ENCODE measurements at places on chromosomes 1 and 21. TPM values are rescaled to one million over a fixed set of nuclear protein-coding genes. Genes with fewer than 3 reads are reported as not detected.
A peak's percentile ranks its signal among the peaks of the same experiment; 100 is the strongest.

HHAT gene
- 6.0 TPM for total RNA-seq

- peaks cover 21% of the 10 kb centered on the region for H3K36me3 ChIP-seq
- no peaks in the 10 kb centered on the region for H3K27me3 ChIP-seq
- no peak for DNase-seq
- peaks cover 27% of the 10 kb centered on the region for H3K4me1 ChIP-seq
- H3K4me3 ChIP-seq = no peak overlapping the region
These were observed 9.5 kb downstream of the DENND2D start for GRCh38 chr1:111190931-111191451.

DNA sequence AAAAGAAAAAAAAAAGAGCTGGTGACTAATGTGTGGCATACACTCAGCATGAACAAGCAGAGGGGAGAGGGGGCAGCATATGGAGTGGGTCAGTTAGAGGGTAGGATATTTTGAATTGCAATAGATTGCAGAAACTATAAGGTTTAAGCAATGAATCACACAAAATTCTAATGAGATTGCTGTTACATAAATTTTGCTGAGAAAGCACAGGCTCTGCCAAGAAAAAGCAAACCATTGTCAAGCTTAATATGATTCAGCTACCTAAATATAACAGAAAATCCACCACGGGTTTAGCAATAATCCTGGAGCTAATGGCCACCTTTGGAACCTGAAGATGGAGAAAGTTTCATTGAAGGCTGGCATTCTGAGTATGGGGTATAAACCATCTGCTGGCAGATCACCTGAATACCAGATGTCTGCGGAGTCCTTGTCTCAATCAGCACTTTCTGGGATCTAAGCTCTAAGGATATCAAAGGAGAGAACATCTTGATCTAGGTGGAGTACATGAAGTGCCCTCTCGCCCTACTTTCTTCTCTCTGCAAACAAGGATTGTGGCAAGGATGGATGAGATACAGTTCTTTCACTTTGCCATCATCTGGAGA, 30.3 kb upstream of the ANGPTL7 start:
- H3K4me3 ChIP-seq = no peak overlapping the region
- H3K27me3 ChIP-seq = no peaks in the 10 kb centered on the region
- peaks cover 28% of the 10 kb centered on the region for H3K4me1 ChIP-seq
- H3K27ac ChIP-seq = peak overlapping the region; percentile 92

VPS13D gene
- total RNA-seq = 41.1 TPM

SAMD13 gene
- 0.81 TPM for total RNA-seq

GRCh38 chr1:167587872-167588271, 34.3 kb upstream of the CREG1 start:
- no peak for DNase-seq
- H3K36me3 ChIP-seq = no peaks in the 10 kb centered on the region
- no peak overlapping the region for H3K27ac ChIP-seq
- no peaks in the 10 kb centered on the region for H3K4me1 ChIP-seq
- H3K27me3 ChIP-seq = peaks cover 14% of the 10 kb centered on the region

DNA sequence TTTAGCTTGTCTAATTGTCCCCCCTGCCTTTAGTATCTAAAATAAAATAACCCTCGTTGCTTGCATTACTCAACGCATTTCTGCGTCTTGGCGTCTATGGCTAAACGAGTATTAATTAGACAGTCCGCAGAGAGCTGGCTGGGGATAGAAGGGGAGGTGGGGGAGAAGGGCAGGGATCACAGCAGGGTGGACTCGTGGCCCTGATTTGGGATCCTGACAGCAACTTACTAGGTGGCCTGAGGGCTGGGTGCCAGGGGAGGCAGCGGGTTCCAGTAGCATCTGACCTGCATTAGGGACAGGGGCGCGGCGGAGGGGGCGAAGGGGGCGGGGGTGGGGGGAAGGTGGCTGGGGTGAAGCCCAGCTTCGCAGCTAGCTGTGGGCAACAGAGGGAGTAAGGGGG, 1.1 kb upstream of the BACE2 start:
- peak overlapping the region; percentile 70 for H3K4me3 ChIP-seq
- peak overlapping the region; percentile 31 for H3K27ac ChIP-seq
- H3K36me3 ChIP-seq = peaks cover under 1% of the 10 kb centered on the region
- peaks cover 13% of the 10 kb centered on the region for H3K4me1 ChIP-seq
- no peak for DNase-seq

DNA sequence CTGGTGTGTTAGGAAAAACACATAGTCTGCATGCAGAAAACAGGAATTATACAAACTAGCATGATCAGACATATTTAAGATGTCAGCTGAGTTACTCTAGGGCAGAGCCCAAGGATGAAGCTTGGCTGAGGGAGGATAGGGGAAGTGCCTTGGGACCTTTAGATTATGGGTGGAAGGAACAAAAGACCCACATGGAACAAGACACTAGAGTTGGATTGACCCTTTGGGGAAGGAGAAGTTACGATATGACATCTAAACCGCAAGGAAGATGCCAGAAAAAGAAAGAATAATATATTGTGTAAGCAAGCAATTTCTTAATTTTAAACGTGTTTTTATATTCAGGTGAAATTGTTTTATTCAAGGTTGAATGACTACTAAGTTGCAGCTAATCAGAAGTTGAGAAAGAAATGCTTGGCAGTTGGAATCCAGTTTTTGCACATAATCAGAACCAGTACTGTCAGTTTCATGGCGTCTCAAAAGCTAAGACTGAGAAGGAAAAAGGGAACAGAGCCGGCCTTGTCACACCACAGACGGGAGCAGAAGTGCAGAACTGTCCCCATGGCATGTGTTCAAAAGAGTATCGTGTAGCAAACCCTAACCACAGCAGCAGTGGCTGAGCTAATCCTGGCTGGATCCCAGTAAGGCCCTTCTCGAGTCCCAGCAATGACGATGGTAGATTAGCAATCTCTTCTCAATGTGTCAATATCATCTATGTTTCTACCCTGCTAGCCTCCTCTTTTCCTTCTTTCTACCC, 31.2 kb upstream of the IFNAR2 start:
- peaks cover 21% of the 10 kb centered on the region for H3K27me3 ChIP-seq
- DNase-seq = peak; percentile 11
- peaks cover 14% of the 10 kb centered on the region for H3K4me1 ChIP-seq
- H3K36me3 ChIP-seq = no peaks in the 10 kb centered on the region

NBPF19 gene
- 22.1 TPM for total RNA-seq

DNA sequence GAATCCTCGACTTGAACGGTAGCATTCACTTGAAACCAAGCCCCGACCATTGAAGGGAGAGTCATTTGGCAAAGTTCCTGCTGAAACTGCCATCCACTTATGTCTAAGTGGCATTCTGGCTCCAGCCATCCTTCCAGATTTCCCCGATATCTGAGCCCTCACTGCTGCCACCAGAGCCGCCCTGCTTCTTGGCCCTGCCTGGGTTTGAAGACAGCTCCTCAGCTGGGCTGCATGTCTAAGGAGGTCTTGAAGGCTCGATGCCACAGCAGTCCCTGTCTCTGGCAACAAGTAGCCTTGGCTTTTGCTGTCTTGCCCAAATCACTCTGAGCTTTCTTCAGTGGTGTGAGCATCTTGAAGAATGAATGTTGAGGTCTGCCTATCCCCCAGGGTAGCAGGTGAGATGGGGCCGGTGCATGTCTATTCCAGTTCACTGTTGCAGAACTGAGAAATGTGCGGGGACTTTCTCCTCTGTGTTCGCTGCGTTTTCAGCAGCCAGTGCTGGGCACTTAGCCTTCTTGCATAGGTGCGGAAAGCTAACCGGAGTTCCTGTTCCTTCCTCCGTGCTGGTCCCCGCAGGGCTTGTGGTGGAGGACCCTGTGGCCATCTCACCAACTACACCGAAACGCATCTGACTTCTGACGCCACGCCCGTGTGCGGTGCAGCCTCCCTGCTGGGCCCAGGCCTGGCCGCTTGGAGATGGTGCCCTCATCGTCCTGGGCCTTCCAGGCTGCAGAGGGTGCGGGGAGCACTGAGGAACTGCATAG, 29.2 kb downstream of the MAN1C1 start:
- H3K36me3 ChIP-seq = peaks cover 19% of the 10 kb centered on the region
- peaks cover 27% of the 10 kb centered on the region for H3K4me1 ChIP-seq
- peak; percentile 77 for DNase-seq
- no peak overlapping the region for H3K4me3 ChIP-seq
- no peak overlapping the region for H3K27ac ChIP-seq
- peaks cover 10% of the 10 kb centered on the region for H3K27me3 ChIP-seq

DNA sequence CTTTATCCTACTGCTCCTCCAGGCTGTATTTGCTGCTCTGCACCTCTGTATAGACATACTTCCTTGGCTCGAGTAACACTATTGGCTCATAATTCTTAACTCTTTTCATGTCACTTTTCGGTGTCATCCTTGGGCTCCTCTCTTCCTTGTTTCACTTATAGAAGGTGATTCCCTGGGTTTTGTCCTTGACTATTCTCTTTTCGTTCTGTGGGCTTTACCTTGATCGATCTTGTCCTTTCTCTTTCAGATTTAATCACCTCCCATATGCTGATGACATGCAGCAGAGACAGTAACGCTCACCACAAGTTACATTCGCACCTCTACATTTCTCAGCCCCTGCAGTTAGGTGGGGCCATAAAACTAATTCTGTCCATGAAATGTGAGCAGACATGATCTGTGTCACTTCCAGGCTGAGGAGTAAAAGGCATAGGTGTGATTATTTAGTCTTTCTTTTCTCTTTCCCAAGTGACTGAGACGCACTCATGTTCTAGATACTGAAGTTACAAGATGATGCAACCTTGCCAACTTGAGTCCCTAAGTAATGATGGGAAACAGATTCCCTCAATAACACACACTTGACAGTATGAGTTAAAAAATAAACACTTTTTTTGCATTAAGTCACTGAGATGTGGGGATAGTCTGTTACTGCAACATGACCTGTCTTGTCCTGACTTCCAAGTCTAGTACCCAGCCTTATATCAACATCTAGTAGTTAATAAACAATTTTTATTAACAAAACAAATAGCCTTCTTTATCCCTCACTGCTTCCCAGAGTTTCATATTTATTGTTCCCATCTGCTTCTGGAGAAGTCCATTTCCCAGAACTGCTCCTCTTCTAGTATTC, 49.9 kb upstream of the HAO2 start:
- peaks cover 6% of the 10 kb centered on the region for H3K27me3 ChIP-seq
- no peak overlapping the region for H3K4me3 ChIP-seq
- H3K36me3 ChIP-seq = no peaks in the 10 kb centered on the region
- DNase-seq = no peak
- H3K27ac ChIP-seq = no peak overlapping the region

RGS7 gene
- total RNA-seq = 10.9 TPM

- no peaks in the 10 kb centered on the region for H3K36me3 ChIP-seq
- H3K27ac ChIP-seq = no peak overlapping the region
- H3K27me3 ChIP-seq = peaks cover 52% of the 10 kb centered on the region
- no peak for DNase-seq
- H3K4me1 ChIP-seq = no peaks in the 10 kb centered on the region
These were observed 28.6 kb upstream of the MX1 start for GRCh38 chr21:41397471-41397891.

LRRC53 gene
- total RNA-seq = not detected

CD1B gene
- total RNA-seq = not detected

DNA sequence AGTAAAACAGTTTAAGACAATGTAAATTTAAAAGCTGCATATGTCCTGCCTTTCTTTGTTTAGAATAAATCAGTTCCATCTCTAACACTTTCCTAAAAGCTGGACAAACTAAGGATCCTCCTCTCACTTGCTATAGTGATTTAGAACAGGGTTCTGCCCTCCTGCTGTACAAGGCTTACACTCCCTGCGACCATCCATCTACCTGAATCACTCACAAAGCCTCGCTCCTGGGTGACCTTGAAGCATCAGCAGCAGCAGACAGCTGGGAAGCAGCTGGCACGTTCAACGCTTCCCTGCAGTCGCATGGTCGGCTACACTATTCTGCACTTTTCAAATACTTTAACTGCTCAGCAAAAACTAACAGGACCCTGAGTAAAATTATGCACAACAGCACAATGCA, 128.0 kb downstream of the NTPCR start:
- no peak for DNase-seq
- no peaks in the 10 kb centered on the region for H3K27me3 ChIP-seq
- H3K36me3 ChIP-seq = no peaks in the 10 kb centered on the region
- H3K4me3 ChIP-seq = no peak overlapping the region

GRCh38 chr1:13700521-13701270, 708 bp downstream of the PRDM2 start:
- no peaks in the 10 kb centered on the region for H3K27me3 ChIP-seq
- peak overlapping the region; percentile 81 for H3K4me3 ChIP-seq

DNA sequence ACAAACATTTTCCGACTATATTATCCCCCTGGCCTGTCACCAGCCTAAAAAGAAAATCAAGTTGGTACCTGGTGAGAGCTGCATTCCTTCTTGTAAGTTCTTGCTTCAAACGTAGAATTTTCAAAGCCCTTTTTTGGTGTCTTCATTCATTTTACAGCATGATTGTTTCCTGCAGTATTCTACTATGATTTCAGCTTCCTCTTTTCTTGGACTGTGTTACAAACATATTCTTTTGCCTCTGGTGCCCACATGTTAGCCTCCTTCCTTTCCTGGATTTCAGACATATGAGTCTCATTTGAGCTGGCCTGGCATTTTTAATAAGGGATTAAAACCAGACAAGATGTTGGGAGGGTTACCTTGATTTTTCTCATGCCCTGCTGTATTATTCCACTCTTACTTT, 142.5 kb downstream of the PIGK start:
- DNase-seq = no peak
- H3K4me1 ChIP-seq = no peaks in the 10 kb centered on the region
- peaks cover 3% of the 10 kb centered on the region for H3K27me3 ChIP-seq
- no peak overlapping the region for H3K27ac ChIP-seq
- no peak overlapping the region for H3K4me3 ChIP-seq
- H3K36me3 ChIP-seq = no peaks in the 10 kb centered on the region

DFFA gene
- total RNA-seq = 39.6 TPM

WNT2B gene
- total RNA-seq = 2.3 TPM

GRCh38 chr1:25731626-25732370, 68.2 kb upstream of the SELENON start:
- H3K4me1 ChIP-seq = peaks cover 30% of the 10 kb centered on the region
- peaks cover 9% of the 10 kb centered on the region for H3K27me3 ChIP-seq
- DNase-seq = no peak
- H3K36me3 ChIP-seq = peaks cover 5% of the 10 kb centered on the region
- no peak overlapping the region for H3K27ac ChIP-seq

- peaks cover 7% of the 10 kb centered on the region for H3K4me1 ChIP-seq
- H3K36me3 ChIP-seq = no peaks in the 10 kb centered on the region
- no peak overlapping the region for H3K4me3 ChIP-seq
- no peak for DNase-seq
- H3K27me3 ChIP-seq = no peaks in the 10 kb centered on the region
These were observed 661.5 kb downstream of the PLA2G4A start for GRCh38 chr1:187490266-187490665.

DNA sequence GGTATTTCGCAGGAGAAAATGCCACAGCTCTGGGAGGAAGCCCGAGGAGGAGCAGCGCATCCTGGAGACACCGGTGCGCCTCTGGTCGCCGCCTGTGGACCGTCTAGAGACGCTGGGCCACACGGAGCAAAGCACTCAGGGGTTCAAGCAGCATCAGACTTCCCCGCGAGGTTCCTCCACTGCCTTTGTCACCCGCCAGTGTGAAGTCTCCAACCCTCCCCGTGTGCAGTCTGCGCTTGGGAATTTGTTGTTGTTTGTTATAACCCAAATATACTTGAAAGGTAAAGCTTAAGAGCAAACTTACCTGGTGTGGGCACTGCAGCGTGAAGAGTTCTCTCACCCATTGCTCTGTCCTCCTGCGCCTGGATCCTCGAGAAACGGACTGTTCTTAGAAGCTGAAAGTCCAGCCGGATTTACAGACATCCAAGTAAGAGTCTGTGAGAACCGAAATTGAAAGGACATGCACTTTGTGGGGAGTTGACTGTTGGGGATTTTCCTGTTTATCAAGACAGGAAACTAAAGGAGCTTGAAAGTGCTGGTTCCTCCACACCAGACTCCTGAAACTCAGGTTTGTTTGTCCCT, at the start of gene GBP4:
Gene GBP4, minus strand, starts transcription at position 452 of the 582 bp plus-strand sequence. Its CDS starts 108 bp downstream, at position 344.
- H3K27ac ChIP-seq = no peak within 1 kb of the TSS
- no peaks in the 10 kb centered on the region for H3K4me1 ChIP-seq
- H3K4me3 ChIP-seq = no peak within 1 kb of the TSS
- no peaks in the 10 kb centered on the region for H3K36me3 ChIP-seq
